Stimulated activated CD8-positive, alpha-beta memory T cell treated with anti-CD3 and anti-CD28 coated beads, Interleukin-15, amount 100 ng/mL, for 24 hours (primary cell): ENCODE measurements at places on chromosomes 5 and 9.

DNA sequence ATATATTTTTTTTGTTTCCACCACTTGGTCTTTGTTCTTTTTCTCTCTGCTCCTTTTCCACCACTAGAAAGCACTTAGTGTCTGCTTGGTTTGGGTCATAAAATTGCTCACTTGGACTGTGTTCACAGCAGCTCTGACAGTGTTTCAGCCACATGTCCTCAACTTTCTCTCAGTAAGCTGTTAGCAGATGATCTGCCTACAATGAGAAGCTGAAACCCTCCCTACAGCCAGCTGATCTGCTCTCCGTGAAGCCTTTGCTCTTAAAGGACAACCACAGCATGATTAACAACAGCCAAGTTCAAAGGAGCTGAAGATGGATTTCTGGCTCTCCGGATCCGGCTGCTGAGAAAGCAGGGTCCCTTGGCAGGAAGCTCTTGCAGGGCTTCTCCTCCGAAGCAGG lies 31.6 kb downstream of the PRLR start:
- DNase-seq, result no peak

DNA sequence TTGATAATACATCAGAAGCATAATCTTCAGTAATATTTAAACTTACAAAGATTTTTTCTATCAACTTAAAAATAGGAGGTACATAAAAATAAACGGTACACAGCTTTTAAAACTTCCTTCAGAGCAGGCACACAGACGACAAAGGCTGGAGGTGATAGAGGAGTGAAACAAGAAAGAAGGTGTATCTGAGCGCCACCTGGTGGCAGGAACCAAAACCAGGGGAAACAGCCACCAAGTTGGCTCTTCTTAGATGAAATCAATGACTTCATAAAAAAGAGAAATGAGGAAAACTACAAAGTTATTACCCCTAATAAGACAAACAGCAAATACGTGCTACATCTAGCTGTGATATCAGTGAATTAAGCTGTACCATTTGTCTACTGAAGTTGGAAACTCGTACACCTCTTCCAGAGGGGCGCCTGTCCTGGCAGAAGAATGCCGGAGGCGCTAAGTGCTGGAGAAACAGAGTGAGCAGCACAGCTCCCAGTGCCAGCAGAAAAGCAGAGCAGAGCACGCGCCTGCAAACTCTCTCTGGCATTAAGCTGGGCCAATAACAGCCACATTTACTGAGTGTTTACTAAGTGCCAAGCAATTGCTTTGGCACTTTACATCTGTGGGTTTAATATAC lies 85.9 kb downstream of the SETX start:
- DNase-seq, result peak; percentile 31

- DNase-seq, result no peak
Measured at GRCh38 chr5:154482528-154483449, 4.8 kb upstream of the HAND1 start.

DNA sequence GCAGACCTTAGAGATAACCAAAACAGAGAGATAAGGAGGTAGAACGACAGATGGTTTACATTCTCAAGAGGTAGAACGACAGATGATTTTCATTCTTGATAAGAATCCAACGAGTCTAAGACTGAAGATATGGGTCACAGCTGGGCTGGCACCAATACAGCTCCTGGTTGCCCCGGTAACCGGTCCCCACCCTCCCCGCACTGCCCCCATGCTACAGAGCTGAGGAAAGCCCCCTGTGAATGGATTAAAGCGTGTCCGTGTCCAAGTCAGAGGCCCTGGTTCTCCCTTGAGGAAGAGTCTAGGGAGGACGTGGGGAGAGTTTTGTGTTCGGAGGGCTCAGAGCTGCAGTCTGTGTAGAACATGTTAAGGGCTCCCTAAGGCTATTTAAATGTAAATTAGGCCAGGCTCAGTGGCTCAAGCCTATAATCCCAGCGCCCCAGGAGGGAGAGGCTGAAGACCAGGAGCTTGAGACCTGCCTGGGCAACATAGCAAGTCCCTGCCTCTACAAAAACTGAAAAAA lies 8.1 kb downstream of the IDNK start:
- DNase-seq, result no peak

DNA sequence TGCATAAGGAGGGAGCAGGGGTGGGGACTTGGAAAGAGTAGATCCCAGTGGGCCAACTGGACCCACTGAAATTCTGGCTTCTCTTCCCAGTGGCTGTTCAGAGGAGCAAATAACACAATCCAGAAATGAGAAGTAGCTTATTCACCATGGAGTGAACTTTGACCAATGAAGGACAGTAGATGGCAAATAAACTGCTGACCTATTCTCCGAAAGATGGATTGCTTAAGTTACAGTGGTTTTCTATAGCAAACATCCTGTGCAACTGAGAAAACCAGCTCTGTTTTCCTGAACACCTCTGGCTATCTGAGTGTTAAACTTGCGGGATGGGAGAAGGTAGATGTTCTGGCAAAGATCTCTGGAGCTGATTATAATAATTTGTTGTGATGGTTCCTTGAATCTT lies 325.1 kb downstream of the SPATA31D1 start:
- DNase-seq, result no peak

DNA sequence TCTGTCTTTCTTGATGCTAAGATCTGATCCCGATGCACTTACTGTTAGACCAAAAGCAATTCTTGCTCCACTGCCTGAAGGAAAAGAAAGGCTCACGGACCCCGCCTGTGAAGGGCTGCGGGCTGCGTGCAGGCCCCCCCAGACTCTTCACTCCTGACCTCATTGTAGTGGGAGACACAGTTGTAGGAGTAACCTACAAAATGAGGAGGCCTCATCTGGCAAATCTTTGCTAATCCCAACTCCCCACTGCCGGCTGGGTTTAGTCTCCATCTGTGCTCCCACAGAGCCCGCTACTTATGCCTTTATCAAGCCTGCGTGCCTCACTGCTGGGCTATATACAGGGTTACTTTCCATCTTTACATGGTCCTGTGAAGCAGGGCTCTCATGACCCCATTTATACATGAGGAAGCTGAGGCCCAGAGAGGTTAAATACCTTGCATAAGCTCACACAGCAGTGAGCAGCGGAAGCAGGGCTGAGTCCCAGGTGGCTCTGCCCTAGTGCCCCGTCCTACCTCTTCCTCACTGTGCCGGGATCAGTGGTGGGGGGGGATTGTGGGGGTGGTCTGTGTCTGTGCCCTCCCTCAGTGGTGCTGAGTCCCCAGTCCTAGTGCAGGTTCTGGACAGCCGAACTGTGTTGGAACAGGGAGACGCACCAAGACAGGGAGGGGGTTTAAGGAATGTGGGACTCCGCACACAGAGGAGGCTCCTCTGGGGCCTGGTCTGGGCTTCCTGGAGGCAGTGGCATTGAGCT lies 43.9 kb upstream of the RNF130 start:
- no peak for DNase-seq
